Peyer's patch (tissue), 4 donors: ENCODE measurements at places on chromosomes 6 and 20. TPM values are rescaled to one million over a fixed set of nuclear protein-coding genes. Genes with fewer than 3 reads are reported as not detected.

GRCh38 chr6:27624694-27625262 is 151.9 kb upstream of the ZNF184 start:
- no peak for DNase-seq

DNA sequence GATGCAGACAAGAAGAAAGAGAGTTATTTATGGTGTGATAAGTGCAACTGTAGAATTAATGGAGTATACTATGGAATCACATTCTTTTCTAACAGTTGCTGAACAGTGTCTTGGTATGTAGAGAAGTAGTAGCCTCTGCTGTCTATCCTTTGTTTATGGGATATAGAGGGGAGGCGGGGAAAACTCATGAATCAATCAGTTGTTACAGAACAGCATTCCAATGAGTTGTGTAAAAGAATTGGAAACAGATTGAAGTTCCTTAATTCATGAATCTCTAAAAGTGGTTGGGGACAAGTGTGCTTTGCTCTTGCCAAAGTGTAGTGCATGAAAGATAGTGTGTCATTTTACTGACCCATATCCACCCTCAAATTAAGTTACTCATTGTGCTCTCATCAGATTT is 77.7 kb downstream of the FLRT3 start:
- DNase-seq, result no peak

MCCD1 gene
- total RNA-seq, result not detected

- DNase-seq, result no peak
Observed at GRCh38 chr6:51753635-51754034, 333.8 kb downstream of the PKHD1 start.

GRCh38 chr20:16098890-16099639 is 474.2 kb downstream of the KIF16B start:
- no peak for DNase-seq

ADTRP gene
- total RNA-seq, result 187 TPM

GRCh38 chr20:62238569-62239277 is 402 bp downstream of the OSBPL2 start:
- peak; percentile 70 for DNase-seq

OR2B6 gene
- total RNA-seq, result not detected

AIF1 gene
- total RNA-seq, result 7.1 TPM

DNA sequence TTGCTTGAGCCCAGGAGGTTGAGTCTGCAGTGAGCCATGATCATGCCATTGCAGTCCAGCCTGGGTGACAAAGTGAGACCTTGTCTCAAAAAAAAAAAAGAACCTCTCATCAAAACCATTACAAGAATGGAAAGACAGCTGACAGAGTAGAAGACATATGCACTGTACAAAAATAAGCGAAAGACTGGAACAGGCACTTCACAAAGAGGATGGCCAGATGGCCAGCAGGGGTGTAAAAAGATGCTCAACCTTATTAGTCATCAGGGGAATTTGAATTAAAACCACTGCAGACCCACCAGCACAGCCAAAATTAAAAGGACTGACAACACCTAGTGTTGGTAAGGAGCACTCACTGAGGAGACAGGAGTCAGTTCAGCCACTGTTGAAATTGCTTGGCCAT is 13.5 kb upstream of the TAF4 start:
- DNase-seq, result no peak

ABHD16B gene
- not detected for total RNA-seq

SLC16A10 gene
- total RNA-seq, result 2.5 TPM

DNA sequence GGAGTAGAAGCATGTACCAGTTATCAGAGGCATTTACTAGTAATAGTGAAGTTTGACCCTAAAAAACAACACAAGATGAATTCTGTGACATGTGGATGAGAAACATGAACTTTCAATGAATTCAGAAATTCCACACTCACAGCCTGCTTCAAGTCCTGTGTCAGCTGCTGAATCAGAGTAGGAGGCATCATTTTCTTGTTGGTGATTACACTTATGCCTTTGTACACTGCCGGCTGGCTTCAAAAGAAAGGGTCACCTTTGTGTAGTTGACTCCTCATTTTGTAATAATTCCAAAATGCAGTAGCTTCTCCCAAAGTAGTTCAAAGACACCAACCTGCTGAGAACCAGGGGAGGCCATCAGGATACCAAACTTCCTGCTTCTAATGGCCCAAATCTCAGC is 165.5 kb downstream of the BACH2 start:
- no peak for DNase-seq

DNA sequence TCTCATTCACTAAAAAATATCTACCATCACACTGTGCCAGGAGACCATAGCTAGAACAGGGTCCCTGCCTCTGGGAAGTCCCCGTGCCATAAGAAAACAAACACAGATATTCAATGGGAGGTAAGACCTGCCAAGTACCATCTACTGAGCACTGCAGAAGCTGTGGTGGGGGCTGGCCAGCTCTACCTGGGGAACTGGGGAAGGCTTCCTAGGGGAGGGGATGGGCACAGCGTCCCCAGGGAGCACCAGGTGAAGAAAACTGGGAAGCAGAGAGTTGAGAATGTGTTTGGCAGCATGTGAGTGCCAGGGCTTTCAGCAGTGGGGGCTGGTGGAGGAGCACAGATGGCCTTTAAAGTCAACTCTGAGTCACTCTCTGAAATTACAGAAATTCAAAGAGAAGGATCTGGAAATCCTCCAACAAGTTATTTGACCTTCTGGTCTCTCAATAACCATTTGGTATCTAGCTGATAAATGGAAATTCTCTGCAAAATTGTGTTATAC is 85.2 kb downstream of the SHLD1 start:
- DNase-seq, result no peak

PDCD2 gene
- 65.0 TPM for total RNA-seq

GRCh38 chr6:167532410-167533288 is 207.8 kb downstream of the TTLL2 start:
- DNase-seq, result no peak

GRCh38 chr6:163738725-163739407 is 324.3 kb downstream of the QKI start:
- no peak for DNase-seq

DNA sequence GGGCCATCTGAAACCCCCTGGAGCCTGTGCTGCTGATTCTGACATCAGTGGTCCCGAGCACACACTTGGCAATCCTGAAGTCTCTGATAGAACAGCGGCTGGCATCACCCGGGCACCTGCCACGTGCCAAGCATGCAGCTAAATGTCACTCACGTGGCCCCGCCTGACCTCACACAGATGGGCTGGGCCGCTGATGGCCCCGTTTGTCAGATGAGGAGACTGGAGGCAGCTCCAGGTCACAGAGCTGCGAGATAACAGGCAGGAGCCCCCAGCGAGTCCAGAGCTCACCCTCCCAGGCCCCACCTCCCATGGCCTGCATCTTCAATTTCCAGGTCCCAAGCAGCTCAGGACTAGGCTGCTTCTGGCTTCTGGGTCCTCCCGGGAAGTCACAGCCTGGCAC is 67.2 kb downstream of the YTHDF1 start:
- DNase-seq, result no peak

- no peak for DNase-seq
Observed at GRCh38 chr6:43070028-43070632, 6.0 kb upstream of the PTK7 start.

DNA sequence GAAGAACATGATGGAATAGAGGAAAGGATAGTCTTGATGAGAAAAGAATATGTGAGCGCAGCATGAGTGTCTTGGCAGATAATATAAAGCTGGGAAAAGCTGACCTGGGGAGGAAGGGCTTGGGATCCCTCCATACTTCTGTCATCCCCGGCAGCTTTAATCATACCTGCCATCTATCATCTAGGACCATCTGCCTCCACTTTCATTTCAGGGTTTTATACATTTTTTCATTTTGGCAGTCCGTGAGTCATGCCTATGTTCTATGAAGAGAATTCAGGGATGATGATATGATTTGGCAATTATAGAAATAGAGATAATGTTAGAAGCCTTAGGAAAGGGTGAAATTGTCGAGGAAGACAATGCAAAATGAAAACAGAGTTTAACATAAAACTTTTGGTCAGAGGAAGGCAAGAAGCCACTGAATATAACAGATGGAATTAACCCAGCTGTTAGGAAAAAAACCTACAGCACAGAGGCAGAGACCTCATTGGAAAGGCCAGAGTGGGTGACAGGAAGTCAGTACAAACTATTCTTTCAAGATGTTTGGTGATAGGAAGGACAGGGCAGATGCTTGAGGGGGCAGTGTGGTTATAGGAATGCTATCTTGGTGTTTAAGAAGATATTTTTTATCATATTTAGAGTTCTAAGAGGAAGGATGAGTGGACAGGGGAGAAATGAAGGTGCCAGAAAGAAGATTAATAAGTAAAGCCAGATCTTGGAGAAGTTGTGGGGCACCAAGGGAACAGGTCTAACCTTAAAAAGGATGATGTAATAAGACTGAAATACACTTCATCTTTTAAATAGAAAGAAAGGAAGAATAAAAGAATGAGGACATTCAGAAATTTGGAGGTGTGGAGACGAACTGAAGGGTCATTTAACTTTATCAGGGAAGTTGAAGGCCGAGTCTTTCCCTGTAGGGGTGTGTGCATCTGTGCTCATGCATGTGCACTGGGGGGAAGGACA is 37.8 kb downstream of the MARCKS start:
- no peak for DNase-seq
